Neural progenitor cell (in vitro differentiated cells): ENCODE measurements at places on chromosomes 2 and 18. TPM values are rescaled to one million over a fixed set of nuclear protein-coding genes. Genes with fewer than 3 reads are reported as not detected.
A peak's percentile ranks its signal among the peaks of the same experiment; 100 is the strongest.

DNA sequence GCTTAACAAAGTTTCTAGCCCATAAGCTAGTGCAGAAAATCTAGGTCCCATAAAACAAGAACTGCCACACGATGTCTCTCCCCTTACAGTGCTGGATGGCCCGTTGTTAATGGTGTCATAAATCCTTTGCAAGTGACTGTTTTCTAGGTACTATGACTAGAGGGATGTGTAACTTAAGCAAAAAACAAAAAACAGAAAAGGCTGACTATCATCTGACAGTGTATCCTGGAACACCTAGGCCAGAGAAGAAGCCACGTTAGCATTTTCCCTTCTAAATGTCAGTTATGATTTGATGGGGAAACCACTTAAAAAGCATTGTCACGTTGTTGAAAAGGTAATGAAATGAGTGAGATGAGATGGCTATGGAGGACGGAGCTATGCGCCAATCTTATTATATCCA is 2.4 kb downstream of the CASP8 start:
- no peak for DNase-seq

GRCh38 chr18:58334061-58334460 is 290.0 kb downstream of the NEDD4L start:
- DNase-seq: no peak

- DNase-seq: peak; percentile 99
These were observed 574 bp upstream of the NCL start for GRCh38 chr2:231464576-231465540.

GRCh38 chr2:106537047-106537446 is 49.9 kb downstream of the CD8B2 start:
- no peak for DNase-seq

Gene ACTG2
- total RNA-seq: 0.19 and 0.32 TPM in 2 replicates
